Stimulated activated CD4-positive, alpha-beta T cell treated with anti-CD3 and anti-CD28 coated beads, TNF-alpha, amount 100 ng/mL, for 48 hours (primary cell): ENCODE measurements at places on chromosomes 11 and 22.

DNA sequence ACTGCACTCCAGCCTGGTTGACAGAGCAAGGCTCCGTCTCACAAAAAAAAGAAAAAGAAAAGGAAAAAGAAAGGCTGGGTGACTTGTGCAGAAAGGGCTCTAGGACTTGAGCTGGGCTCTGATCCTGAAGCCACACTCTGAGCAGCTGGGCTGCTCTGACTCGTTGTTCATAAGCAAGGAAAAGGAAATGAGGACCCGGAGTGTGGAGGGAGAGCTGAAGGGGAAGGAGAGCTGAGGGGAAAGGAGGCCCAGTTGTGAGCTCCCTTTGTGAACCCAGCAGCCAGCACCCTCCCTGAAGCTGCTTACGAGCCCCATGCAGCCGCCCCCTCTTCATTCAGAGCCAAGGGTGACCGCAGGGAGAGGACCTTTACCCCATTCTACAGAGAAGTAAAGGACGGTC lies 12.3 kb upstream of the SH3BP1 start:
- no peak for DNase-seq

GRCh38 chr22:49212002-49212401 lies 615.7 kb downstream of the BRD1 start:
- no peak for DNase-seq

- no peak for DNase-seq
Observed at GRCh38 chr11:132088551-132088950, 718.1 kb downstream of the NTM start.

DNA sequence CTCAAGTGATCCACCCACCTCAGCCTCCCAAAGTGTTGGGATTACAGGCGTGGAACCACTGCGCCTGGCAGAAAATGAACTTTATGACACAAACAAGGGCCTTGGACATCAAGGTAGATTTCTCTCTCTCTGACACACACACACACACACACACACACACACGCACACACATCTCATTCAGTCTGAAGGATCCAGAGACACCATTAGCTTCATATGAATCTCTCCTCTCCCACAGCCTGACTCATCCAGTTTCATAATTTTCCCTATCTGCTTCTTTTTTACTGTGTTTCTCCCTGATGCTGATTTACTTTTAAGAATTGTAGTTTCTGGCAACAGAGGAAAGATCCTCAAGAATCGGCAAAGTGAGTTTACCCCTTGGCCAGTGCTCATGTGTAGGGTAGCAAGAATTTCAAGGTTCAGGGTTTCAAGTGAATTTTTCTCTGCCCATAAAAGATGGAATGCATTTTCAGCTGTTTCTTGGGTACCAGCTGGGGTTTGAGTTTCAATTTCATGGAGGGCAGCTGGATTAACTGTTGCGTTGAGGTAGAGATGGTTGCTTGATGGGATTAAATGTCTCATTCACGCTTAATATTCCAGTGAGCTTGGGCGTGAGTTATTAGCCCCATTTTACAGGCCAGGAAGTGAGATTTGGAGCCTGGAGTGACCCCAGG lies 3.5 kb downstream of the MYO18B start:
- DNase-seq = no peak

DNA sequence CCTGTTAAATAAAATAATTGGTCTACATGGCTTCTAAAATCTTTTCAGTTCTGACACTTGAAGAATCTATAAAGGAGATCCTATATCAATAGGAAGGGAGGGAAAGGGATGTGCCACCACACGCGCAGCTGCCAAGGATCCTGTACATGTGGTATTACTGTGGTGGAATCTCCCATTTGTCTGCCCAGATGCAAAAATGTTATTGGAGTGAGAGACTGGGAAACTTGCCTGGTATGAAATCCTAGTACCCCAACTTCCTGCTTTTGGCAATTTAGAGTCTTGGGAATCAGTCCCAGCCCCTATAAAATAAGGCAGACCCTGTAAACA lies 81.9 kb upstream of the PICALM start:
- no peak for DNase-seq

DNA sequence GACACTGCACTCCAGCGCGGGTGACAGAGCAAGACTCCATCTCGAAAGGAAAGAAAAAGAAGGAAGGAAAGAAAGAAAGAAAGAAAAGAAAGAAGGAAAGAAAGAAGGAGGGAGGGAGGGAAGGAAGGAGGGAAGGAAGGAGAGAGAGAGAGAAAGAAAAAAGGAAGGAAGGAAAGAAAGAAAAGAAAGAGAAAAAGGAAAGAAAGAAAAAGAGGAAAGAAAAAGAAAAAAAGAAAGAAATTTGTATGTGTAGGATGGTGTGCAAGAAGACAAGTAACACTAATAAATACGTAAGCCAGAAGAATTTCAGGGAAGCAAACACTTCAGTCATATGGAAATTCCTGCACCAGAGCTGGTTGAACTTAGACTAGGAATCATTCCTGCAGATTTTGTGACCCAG lies 618 bp downstream of the OR8D1 start:
- DNase-seq = no peak

- no peak for DNase-seq
Observed at GRCh38 chr22:39207141-39208012, 37.4 kb downstream of the PDGFB start.

DNA sequence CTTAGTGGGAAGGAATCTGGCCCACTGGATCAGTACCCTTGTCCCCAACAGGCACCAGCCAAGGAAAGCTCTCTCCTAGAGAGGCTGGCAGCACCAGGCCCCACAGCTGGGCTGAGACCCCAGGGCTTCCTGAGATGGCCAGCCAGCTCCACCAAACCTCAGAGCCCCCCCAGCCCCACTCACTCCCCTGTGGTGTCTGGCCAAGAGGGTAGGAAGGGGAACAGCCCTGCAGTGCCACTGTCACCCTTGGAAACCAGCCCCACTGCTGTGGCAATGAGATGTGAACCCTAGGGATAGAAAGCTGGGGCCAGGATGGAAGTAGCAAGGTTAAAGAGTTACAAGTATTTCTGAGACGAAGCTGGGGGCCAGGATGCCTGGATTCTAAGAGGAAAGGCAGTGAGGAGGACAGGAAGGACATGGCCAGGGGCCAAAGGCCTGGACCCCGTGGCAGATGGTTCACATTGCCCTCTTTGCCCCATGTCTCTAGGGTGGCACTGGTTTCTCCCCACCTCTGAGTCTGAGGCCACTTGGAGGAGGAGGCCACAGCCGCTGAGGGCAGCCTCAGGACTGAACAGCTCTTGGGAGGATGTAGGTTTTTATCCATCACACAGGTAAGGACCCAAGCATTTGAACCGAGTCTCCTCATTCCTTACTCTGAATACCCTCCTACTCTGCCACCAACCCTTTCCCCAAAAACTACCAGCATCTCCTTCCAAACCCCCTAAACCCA lies 28.8 kb downstream of the NRXN2 start:
- DNase-seq = no peak

DNA sequence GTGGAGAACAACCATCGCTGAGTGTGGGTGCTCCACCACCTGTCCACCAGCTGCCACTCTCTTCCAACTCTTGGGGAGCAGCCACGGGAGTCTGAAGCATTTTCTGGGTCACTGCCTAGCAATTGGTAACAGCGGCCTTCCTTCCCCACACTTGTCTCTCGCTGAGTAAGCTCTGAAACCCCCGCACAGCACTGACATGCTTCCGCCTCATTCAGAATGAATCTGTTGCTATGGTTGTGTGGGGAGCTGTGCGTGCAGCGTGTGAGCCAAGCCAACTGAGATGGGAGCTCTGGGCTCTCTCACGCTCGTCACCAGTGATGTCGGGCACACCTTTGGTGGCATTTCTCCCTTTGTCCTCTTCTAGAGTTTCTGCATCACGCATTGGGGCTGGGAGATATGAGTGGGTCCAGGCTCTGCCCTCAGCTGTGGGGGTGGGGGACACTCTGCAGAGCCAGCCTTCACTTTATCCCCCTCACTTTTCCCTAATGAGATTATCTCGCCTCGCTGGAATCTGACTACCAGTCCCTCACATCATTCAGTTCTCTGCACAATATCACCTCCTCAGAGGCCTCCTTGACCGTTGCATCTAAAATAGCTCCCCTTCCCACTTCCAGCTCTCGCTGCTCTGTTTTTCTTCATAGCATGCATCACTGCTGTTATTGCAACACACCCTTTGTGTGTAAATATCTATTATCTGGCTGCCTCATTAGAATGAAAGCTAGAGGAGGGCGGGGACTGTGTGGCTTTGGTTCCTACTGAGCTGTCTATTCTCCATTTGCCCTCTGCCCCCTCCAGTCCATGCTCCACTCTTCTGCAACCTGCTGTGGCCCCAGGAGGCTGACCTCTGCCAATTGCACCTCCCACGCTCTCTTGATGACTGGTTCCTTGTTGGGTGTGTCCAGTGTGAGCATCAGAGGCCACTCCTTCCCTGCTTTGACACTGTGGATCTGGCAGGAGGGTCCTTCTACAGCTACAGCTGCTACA lies 569.9 kb upstream of the CADM1 start:
- no peak for DNase-seq

- DNase-seq = no peak
Observed at GRCh38 chr11:2843551-2843950, 42.0 kb downstream of the CDKN1C start.
